ENCODE measurements at places on chromosomes 13 and 19.

GRCh38 chr13:111110054-111110453 lies 5.1 kb upstream of the ARHGEF7 start:
- no peak for DNase-seq

- no peak for DNase-seq
Measured at GRCh38 chr19:1910177-1910576, 5.0 kb downstream of the ADAT3 start.

DNA sequence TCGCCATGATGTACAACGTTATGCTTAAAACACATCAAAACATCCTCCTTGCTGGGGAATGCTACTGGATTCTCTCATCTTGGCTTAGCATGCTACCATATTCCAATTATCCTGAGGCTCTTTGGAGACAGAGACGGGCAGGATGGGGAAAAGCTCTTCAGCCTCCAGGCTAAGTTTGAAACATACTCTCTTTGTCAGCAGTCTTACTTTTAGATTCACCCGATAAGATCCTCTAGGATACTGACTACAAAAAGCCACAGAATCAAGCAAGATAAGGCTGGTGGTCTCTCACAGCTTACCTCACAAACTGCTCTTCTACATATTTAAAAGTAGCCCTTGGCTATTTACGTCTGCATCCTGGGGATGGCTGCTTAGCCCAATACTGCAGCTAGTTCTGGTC lies 72.8 kb upstream of the LRCH1 start:
- DNase-seq = no peak

- no peak for DNase-seq
Measured at GRCh38 chr13:37869756-37870488, at the start of gene TRPC4. TRPC4 (minus strand) TSS chr13:37869772; CDS start chr13:37783333, 86,439 bp downstream.

DNA sequence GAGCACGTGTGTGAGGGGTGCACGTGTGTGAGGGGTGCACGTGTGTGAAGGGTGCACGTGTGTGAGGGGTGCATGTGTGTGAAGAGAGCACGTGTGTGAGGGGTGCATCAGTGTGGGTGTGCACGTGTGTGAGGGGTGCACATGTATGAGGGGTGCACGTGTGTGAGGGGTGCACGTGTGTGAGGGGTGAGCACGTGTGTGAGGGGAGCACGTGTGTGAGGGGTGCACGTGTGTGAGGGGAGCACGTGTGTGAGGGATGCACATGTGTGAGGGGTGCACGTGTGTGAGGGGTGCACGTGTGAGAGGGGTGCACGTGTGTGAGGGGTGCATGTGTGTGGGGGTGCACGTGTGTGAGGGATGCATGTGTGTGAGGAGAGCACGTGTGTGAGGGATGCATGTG lies 15.7 kb downstream of the RASA3 start:
- no peak for DNase-seq

DNA sequence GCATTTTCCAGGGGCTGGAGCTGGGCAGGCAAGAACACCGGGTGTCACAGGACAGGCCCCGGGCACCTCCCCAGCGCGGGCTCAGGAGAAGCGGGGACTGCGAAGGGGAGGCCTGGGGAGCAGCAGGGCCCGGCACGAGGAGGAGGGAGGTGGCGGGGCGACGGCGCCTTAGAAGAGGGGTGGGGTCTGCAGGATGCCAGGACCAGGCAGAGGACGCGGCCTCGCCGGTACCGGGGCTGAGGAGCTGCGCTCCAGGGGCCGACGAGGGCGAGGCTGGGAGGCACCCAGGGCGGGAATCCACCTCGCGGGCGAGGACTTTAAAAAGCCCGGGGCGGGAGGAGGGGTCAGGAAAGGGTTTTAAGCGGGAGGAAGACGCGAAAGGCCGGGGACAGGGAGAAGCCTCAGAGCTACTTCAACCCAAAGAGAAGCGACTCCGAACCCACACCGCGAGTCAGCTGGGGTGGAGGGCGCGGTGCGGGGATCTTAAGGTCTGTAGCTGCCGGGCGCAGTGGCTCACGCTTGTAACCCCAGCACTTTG lies 665 bp downstream of the ZNF347 start:
- no peak for DNase-seq

GRCh38 chr19:17136021-17136420 lies 60.4 kb downstream of the MYO9B start:
- DNase-seq = no peak

- DNase-seq = no peak
Measured at GRCh38 chr19:38527466-38528136, 90.2 kb downstream of the MAP4K1 start.

DNA sequence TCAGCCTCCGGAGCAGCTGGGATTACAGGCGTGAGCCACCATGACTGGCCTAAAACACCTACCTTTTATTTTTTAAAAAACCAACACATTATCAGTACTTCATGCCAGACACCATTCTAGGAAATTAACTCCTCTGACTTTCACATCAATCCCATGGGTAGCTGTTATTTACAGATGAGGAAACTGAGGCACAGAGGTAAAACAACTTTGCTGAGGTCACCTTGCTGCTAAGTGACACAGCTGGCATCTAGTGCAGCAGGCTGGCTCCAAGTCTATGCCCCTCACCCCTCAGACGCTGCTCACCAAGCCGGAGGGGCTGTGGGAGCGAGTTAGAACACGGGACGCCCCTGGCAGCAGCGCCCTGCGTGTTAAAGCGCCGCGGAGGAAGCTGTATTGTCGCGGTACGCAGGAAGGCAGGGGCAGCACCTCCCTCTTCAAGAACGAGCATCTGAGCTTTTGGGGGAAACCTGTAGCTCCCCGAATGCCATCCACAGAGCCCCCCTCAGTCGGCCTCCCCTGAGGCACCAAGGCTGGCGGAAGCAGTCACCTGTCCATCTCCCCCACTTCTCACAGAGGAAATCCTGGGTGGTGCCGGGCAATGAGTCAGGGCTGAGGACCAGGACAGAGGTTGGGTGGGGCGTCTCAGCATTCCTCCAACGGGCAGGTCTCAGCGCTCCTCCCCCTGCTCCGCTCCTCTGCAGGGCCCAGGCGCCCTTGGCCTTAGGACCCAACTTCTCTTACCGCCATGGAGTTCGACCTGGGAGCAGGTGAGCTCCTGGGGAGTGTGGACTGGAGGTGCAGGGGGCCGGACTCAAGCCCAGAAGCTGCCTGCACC lies at the start of gene C19orf33:
C19orf33 (plus strand) TSS at position 735 of the 835 bp plus-strand sequence; CDS start at position 746, 11 bp downstream.
- no peak for DNase-seq

DNA sequence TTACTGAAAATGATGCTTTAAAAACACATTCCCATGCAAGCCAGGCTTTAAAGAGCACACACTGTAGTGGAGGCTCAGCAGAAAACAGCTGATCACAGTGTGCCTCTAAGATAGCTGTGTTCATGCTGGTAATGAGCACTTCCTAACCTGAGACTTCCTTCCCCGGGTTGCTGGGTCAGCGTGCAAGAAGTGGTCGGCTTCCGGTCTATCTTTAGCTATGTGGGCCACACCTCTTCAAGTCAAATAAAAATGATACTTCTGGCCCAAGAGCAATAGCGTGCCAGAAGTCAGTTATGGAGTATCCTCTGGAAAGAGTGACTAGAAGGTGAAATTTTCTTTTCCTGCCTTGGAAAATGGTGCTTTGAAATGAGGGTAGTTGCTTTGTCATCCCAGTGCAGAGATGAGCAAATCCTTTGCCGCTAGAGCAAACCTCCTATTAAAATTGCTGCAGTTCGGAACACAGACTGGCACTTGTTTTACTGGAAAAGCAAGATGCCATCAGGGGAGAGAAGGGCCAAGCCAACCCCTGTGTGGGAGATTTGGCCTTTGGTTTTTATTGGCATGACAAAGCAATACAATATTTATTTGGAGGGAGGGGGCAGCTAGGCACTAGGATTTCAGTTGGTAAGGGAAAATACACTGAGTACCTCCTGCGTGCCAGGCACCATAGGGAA lies 64.2 kb downstream of the ARHGAP35 start:
- no peak for DNase-seq

- no peak for DNase-seq
Measured at GRCh38 chr13:100208002-100208401, 119.1 kb downstream of the PCCA start.

- no peak for DNase-seq
Measured at GRCh38 chr19:46413262-46414031, at the start of gene CCDC8. CCDC8 (minus strand) TSS chr19:46413564; CDS start chr19:46412810, 754 bp downstream.

- DNase-seq = no peak
Measured at GRCh38 chr13:79919091-79919490, 421.8 kb downstream of the SPRY2 start.

DNA sequence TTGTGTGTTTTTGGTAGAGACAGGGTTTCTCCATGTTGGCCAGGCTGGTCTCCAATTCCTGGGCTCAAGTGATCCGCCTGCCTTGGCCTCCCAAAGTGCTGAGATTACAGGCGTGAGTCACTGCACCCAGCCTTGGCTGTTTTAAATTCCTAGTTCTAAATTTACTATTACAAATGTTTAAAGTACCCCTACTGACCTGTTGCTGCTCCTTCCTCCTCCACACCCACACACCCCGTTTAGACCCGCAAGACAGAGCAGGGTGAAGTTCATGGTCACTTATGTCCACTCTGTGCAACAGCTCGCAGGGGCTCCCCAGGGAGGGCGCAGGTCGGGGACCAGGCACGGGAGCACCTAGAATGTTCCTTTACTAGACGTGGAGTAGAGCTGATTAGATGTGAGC lies 28.7 kb downstream of the TMEM161A start:
- DNase-seq = no peak

GRCh38 chr13:43297967-43298678 lies 274.7 kb downstream of the DNAJC15 start:
- no peak for DNase-seq

- DNase-seq = no peak
Measured at GRCh38 chr13:22012686-22013085, 341.8 kb downstream of the FGF9 start.

DNA sequence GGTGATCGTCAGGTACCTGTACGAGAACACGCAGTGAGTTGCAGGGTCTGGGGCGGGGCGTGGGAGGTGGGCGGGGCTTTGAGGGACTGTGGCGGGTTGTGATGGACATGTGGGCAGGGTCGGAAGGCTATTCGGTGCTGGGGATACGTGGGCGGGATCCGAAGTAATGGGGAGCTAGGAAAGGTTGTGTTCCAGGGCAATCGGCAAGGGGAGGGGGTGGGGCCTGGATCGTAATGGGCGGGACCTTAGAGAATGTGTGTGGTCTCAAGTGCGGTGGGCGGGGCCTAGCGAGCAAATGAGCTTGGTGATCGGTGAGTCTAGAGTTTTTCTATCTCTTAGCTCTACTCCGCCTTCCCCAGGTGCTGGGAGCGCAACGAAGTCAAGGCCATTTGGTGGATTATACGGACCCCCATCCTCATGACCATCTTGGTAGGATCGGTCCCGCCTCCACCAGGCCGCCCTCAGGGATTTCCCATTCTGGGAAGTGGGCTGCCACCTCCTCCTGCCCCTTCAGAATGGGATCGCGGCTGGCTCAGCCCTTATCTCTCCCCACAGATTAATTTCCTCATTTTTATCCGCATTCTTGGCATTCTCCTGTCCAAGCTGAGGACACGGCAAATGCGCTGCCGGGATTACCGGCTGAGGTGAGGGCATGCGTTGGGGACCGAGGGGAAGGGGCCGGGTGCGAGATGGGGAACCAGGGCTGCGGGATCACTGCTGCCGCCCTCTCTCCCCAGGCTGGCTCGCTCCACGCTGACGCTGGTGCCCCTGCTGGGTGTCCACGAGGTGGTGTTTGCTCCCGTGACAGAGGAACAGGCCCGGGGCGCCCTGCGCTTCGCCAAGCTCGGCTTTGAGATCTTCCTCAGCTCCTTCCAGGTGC lies 9.6 kb downstream of the GIPR start:
- DNase-seq = peak; percentile 86

DNA sequence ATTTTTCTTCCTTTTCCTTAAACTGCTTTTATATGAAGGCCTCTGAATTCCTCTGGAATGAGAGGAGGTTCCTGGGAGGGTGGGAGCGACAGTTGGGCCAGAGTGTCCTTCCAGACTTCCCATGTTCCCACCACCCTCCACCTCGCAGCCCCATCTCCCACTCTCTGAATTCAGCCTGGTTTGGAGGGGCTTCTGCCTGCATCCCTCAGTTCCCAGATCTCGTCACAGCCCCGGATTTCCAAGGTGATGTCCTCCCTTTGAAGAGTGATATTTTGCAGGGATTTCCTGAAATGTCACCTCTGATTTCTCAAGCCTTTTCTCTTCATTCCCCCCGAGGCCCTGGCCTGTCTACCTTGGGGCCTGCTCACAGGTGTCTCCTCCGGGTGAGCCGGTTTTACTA lies 16.7 kb upstream of the SLC7A9 start:
- no peak for DNase-seq

DNA sequence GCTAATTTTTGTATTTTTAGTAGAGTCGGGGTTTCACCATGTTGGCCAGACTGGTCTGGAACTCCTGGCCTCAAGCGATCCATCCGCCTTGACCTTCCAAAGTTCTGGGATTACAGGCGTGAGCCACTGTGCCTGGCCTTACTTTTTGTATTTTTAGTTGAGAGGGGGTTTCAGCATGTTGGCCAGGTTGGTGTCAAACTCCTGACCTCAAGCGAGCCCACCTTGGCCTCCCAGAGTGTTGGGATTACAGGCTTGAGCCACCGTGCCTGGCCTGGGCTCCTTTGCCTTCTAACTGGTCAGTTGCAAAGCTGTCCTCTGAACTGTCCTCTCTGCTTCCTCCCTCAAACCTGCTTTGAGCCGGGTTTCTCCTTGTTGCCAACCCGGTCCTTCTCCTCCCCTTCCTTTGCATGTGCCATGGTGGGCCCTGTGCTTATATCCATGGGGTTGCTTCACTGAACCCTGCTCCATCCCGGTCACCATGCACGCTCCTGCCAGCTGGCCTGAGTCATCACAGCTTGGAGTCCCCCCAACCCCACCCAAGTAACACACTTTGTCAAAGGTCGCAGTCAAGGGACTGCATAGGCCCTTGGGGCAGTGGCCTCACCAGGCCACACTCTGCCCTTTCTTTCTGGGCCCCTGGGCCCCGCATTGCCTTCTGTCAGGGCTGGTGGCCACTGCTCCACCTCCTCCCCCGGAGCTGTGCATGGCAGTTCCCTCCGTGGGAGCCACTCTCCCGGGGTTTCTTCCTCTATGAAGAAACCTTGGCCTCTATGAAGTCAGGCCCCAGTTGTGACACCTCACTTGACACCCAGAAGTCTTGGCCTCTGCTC lies 21.2 kb downstream of the WTIP start:
- no peak for DNase-seq

- DNase-seq = peak; percentile 25
Measured at GRCh38 chr19:10655457-10656312, 1.5 kb downstream of the ILF3 start.

DNA sequence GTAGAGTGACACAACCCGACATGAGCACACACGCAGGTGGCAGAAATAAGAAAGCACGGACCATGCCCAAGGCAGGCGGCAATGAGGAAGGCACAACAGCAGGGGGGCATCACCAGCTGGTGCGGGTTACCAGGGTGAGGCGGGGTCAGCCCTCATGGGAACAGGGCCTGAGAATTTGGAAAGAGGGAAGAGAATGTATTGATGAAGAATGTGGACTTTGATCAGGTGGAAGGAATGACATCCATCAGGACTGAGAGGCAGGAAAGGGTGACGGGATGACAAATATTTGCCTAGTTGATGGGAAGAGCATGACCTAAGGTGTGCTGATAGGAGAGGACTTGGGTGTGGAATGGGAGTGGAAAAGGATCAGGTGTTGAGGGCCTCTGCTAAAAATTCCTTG lies 177.5 kb downstream of the ABCC4 start:
- DNase-seq = no peak
